ENCODE measurements at places on chromosomes 5 and 9.

- peak; percentile 15 for DNase-seq
These were observed 203.8 kb upstream of the DAP start for GRCh38 chr5:10964806-10965205.

- no peak for DNase-seq
These were observed 19.3 kb downstream of the QRFP start for GRCh38 chr9:130877300-130877699.

DNA sequence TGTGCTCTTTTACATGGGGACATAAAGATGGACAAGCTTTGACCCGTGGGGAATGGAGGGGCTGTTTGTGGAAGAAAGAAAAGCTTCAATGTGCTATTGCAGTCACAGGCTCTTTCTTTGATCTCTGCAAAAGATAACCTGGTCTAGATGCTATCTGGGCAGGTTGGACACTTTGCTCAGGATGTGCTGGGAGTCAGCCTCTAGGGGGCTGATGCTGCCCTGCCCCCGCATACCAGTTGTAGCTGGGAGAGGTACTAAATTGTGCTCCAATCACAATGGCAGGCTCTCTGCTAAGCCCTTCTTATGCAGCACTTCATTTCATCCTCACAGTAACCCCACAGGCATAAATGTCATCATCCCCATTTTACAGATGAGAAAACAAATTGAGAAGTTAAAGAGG lies 67.2 kb downstream of the PSD2 start:
- DNase-seq: no peak

DNA sequence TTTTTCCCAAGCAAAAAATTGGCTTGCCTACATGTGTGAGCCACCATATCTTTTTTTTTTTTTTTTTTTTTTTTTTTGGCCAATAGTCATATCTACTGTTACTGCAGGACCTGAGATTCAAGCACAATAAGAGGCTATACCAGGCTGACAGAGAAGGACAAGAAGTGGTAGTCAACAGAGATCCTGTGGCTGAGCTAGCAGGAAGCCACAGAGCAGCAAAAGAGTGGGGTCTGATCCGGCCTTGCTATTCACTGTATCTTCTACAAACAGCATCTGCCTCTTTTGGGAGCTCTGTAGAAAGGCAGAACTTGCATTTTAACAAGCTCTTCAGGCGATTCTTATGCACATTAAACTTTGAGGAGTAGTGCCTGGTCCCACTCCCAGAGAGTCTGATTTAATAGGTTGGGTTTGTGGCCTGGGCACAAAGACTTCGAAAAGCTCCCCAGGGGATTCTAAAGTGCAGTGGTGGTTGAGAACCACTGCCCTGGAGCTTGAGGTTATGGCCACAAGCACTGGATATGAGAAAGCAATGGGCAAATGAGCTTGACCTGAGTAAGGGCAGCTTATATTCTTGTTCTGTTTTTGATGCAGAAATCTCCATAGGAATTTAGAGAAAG lies 162.8 kb downstream of the PIK3R1 start:
- DNase-seq: no peak

- no peak for DNase-seq
These were observed 344.6 kb downstream of the GLIS3 start for GRCh38 chr9:3955305-3955687.

- DNase-seq: no peak
These were observed 2.8 kb upstream of the PPP1R26 start for GRCh38 chr9:135476561-135477355.

Measured in muscle of leg (tissue), 16 donors.